ENCODE measurements at places on chromosomes 4 and X. TPM values are rescaled to one million over a fixed set of nuclear protein-coding genes. Genes with fewer than 3 reads are reported as not detected.

The CCSER1 gene
- 0.20 TPM for total RNA-seq

The PASD1 gene
- not detected for total RNA-seq

The AKAP4 gene
- not detected for total RNA-seq

The FGFR3 gene
- 0.59 TPM for total RNA-seq

The TRIM2 gene
- total RNA-seq = 49.1 TPM

The RNF212 gene
- total RNA-seq = 15.3 TPM

The ZAR1 gene
- total RNA-seq = not detected

The CDKL2 gene
- total RNA-seq = 2.3 TPM

The TMEM144 gene
- total RNA-seq = 4.9 TPM

The CLCN4 gene
- total RNA-seq = 5.1 TPM

The MAML3 gene
- 3.0 TPM for total RNA-seq

The ESX1 gene
- total RNA-seq = not detected

The MGAT4D gene
- not detected for total RNA-seq

The FHIP1A gene
- 0.07 TPM for total RNA-seq

The UVSSA gene
- 9.4 TPM for total RNA-seq

The DMRTC1 gene
- total RNA-seq = not detected

The CRMP1 gene
- total RNA-seq = under 0.01 TPM

The PABPC4L gene
- 0.26 TPM for total RNA-seq

The CCDC120 gene
- total RNA-seq = 0.98 TPM

The MAGIX gene
- 4.2 TPM for total RNA-seq

The SATL1 gene
- total RNA-seq = not detected

The TASL gene
- total RNA-seq = not detected

The FGF16 gene
- 1.5 TPM for total RNA-seq

The APLN gene
- 15.6 TPM for total RNA-seq

The PPP1R2C gene
- not detected for total RNA-seq

The SSX2 gene
- not detected for total RNA-seq

The FAM47A gene
- total RNA-seq = not detected

The RGN gene
- total RNA-seq = 4.7 TPM

The DMP1 gene
- total RNA-seq = not detected

The PPEF1 gene
- 0.26 TPM for total RNA-seq

The NLRP2B gene
- total RNA-seq = not detected

The P2RY10 gene
- total RNA-seq = not detected

The TRAM1L1 gene
- 1.8 TPM for total RNA-seq

The BEX2 gene
- total RNA-seq = 1.0 TPM

The TRMT44 gene
- 11.4 TPM for total RNA-seq

The ZNF630 gene
- total RNA-seq = 1.2 TPM

The LGI2 gene
- total RNA-seq = 0.23 TPM

The PLP1 gene
- total RNA-seq = 0.46 TPM

The PJA1 gene
- 27.8 TPM for total RNA-seq
